ENCODE measurements at places on chromosomes 13 and 19.

DNA sequence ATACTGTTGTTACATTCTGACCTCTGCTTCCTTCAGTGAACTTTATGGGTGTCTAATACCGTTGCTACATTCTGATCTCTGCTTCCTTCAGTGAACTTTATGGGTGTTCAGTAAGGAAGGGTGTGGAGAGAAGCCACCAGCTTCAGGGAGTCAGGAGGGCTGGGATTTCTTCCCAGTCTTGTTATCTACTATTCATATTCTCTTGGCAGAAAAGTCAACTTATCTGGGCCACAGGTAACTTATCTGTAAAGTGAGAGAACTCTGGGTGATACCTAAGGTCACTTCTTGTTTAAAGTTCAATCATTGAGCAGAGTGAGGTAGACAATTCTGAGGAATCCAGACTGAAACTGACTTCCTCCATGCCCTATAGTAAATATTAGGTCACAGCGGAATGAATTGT, 71.2 kb upstream of the STK24 start:
- DNase-seq, result no peak

DNA sequence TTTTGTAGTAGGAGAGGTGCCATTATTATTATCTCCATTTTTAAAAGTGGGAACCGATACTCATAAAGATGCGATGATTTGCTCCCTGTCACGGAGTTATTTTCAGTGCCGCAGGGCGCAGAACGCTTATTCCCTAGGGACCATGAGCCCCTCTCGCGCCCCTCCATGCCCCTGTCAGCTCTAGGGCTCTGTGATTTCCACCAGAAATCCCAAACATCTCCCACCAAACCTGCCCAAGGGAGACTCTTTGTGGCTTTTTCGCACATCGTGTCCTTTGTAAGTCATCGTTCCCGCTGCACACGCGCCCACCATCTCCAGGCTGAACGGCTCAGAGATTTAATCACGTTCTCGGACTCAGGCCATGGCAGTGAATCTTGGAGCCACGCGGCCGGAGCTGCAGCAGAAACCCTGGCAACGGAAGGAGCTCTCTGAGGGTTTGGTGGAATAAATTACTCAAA, 105.1 kb downstream of the DNAJC15 start:
- DNase-seq, result no peak

DNA sequence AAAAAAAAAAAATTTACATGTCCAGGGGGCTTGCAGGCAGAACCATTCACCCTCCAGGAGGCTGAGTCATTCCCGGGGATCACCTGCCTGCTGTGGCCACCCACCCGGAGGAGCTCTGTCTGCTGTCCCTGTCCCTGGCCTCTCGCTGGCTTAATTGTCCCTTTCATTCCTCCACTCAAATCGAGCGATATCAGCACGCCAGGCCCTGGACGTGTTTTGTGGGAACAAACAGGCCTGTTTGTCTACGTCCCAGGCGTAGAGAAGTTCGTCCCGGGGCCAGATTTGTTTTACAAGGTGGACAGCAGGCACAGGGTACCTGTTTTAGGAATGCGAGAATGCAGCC, 21.2 kb downstream of the SULT2B1 start:
- no peak for DNase-seq

- DNase-seq, result no peak
Observed at GRCh38 chr19:12555456-12555930, 4.2 kb upstream of the ZNF564 start.

- no peak for DNase-seq
Observed at GRCh38 chr13:67538906-67539305, 308.8 kb upstream of the PCDH9 start.

DNA sequence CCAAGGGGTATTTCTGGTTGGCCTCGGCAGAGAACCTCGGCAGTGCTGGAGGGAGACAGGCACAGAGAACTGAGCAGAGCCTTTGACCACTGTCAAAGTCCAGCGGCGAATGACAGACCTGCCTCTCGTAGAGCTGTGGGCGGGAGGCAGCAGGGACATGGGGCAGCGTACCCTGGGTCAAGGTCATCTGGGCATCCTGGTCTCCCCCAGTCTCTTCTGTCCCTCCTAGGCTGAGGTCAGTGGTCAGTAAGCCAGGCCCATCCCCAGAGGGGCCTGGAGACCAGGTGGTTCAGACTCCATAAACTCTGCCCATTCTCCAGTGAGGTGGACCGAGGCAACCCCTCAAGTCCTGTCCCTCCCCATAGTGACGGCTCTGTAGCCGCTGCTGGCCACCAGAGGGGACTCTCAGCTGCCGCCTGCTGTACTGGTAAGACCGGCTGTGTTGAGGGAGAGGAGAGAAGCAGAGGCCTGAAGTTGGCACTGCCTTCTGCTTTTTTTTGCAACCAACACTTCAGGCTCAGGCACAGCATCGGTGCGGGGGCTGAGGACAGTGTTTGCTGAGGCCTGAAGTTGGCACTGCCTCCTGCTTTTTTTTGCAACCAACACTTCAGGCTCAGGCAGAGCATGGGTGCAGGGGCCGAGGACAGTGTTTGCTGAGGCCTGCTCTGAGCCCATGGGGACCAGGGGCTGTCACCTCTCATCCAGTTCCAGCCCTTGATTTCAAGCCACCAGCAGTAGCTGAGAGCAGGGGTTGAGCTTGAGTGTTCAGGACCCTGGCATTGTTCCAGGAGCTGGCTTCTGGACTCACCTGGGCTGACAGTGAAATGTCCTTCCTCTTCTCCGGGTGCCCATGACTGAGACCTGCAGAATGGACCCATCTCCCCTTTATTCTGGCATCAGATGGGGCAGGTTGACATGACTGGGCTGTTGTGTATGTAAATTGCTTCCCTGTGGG, at the start of gene PGLYRP2:
Gene PGLYRP2 (minus strand): TSS at position 111 of the 955 bp plus-strand sequence. CDS start 130 bp downstream, outside the sequence.
- DNase-seq, result no peak

- no peak for DNase-seq
Observed at GRCh38 chr13:97537110-97537509, 103.1 kb downstream of the RAP2A start.

- no peak for DNase-seq
Observed at GRCh38 chr19:5321851-5322681, 18.5 kb downstream of the PTPRS start.

All from T-helper 22 cell (primary cell).